ENCODE measurements at places on chromosomes 16 and 17. TPM values are rescaled to one million over a fixed set of nuclear protein-coding genes. Genes with fewer than 3 reads are reported as not detected.
A peak's percentile ranks its signal among the peaks of the same experiment; 100 is the strongest.

Gene IRX3
- total RNA-seq = 84.1 TPM

Gene UQCRC2
- 134 TPM for total RNA-seq

Gene ZNF287
- 4.3 TPM for total RNA-seq

Gene LITAFD
- total RNA-seq = not detected

Gene SLC47A1
- not detected for total RNA-seq

Gene TTYH2
- total RNA-seq = 1.9 TPM

Gene GRIN2C
- total RNA-seq = not detected

Gene KRTAP2-1
- total RNA-seq = not detected

Gene LAT
- total RNA-seq = 1.8 TPM

Gene DNAI2
- not detected for total RNA-seq

- no peak for DNase-seq
Measured at GRCh38 chr17:17691468-17692263, 10.4 kb downstream of the RAI1 start.

- no peak for DNase-seq
Measured at GRCh38 chr17:17025621-17026020, 16.6 kb upstream of the MPRIP start.

DNA sequence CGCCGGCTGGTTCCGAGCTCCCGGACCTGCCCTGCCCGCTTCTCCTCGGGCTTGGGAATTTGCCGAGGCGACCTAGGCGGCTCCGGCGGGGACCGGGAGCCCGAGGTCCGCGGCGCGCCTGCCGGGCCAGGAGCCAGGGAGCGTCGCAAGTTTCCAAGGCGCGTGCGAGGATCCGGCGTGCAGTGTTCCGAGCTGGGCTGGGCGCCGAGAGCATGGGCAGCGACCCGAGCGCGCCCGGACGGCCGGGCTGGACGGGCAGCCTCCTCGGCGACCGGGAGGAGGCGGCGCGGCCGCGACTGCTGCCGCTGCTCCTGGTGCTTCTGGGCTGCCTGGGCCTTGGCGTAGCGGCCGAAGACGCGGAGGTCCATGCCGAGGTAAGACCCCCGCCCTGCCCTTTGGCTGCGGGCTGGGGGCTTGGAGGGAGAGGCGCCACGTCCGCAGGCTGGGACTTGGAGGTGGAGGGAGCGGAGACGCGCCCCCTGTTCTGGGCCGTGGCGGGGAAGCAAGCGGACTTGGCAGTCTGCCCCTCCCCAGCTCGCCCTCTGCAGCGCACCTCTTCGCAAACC, 668 bp downstream of the MMP15 start:
- peak; percentile 40 for DNase-seq

DNA sequence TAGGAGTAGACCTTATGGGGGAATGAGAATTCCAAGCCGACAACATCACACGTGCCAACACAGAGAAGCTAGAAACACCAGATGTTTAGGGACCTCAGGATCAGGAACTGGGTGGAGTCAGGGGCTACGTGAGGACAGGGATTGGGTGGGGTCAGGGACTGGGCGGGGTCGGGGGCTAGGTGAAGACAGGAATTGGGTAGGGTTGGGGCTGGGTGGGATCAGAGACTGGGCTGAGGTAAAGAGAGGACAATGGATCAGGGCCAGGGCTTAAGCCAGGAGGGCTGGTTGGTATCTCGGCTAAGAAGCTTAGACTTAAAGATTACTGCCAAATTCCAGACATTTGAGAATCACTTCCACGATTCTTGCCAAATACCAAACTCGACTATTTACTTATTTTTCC, 11.6 kb downstream of the TEKT5 start:
- DNase-seq = no peak

GRCh38 chr17:28076144-28076543, 33.7 kb downstream of the NLK start:
- DNase-seq = no peak

- DNase-seq = no peak
Measured at GRCh38 chr17:81012574-81013447, 21.2 kb downstream of the CHMP6 start.

DNA sequence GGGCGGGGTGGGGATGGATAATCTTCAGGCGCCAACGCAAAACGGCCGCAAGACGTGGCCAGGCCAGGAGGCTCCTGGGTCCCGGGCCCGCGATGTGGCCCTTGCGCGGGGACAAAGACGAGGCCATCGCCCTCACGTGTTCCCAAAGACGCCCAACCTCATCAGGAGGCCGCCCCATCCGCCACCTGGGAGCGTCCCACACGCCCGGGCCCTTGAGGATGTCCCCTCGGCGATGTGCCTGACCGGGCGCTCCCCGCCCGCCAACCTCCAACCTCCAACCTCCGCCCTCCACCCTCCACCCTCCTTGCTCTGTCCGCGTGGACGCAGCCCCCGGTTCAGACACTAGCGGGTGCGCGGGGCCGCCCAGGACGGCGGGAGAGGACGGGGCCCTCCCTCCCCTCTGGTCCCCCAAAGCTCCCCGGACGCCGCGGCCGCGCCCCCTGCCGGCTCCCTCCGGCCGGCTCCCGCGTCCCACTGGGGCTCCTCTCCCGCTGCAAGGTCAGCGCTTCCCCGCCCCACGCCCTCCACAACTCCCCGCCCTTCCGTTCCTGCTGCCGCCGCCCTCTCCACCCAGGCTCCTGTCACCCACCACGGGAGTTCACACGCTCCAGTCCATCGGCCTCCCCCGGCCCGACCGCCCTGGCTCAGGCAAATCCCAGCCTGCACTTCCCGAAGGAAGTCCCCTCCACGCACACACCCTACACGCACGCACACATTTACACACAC, 250.8 kb upstream of the RPL38 start:
- no peak for DNase-seq

- DNase-seq = peak; percentile 10
Measured at GRCh38 chr17:19928299-19928698, 49.3 kb downstream of the AKAP10 start.

DNA sequence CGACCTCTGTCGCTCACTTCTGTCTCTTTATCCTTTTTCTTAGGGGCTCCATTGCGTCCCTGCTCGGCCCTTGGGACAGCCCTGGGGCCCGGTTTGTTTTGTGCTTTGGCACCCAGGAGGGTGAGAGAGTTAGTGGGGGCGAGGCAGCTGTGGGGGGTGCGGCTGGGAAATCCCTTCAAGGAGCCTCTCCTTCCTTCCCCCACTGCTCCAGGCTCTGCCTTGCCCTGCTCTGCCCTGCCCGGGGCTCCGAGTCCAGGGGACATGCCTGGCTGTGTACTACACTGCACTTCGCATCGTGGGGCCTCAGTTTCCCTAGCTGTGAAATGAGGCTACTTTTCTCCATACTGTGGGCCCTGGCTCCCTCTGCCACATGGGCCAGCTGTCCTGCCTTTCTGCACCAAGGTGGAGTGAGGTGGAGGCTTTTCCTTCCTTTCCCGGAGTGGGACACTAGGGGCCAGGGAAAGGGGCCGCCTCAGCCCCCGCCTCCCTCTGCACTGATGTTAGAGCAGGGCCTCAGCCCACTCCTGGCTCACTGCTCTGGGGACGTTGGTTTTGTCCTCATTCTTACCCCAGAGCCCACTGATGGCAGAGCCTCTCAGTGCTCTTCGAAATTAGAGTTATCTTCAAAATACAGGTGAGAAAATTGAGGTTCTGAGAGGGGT, 980 bp downstream of the LLGL1 start:
- DNase-seq = no peak

DNA sequence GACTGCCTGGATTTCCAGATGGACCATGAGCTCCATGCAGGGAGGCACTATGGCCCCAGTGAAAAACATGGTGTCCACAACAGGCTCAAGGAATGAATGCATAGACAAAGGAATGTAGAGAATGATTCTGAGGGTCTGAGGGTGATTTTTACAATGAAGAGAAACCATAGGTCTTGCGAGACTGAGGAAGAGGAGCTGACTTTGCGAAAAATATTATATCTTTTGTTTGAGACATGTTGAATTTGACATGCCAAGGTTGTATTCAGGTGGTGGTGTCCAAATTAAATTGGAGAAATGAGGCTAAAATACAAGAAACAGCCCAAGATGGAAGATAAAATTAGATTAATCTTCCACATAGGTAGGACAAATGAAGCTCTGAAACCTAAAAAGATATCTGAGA, 12.7 kb downstream of the HSD17B2 start:
- no peak for DNase-seq

- no peak for DNase-seq
Measured at GRCh38 chr16:56684256-56684925, 2.1 kb downstream of the MT1X start.

GRCh38 chr17:79189305-79189704, 114.7 kb downstream of the ENGASE start:
- no peak for DNase-seq

- peak; percentile 57 for DNase-seq
Measured at GRCh38 chr17:61157246-61157886, 242.3 kb upstream of the TBX2 start.

GRCh38 chr17:70074956-70075355, at the start of gene KCNJ16:
KCNJ16 (plus strand) TSS chr17:70075225; CDS start chr17:70132088, 56,863 bp downstream.
- DNase-seq = no peak

- peak; percentile 81 for DNase-seq
Measured at GRCh38 chr17:5422505-5422904, 2.5 kb downstream of the RPAIN start.

DNA sequence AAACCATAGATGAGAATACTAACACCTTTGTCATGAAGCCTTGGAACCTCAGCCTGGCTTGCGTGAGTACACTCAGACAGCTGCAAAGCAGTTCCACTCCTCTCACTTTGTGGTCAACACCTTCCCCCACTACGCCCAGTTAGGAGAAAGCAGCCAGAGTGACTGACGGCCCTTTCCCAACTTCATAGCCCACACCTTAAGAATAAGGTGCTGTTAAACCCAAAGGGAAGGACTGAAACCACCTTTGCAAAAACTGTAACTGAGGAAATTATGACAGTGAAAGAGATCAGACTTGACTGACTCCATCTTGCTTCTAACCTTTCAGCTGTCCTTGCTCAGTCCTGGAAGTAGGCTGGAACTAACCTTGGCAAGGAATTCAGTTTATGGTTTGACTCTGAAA, 13.7 kb downstream of the N4BP1 start:
- DNase-seq = no peak

- peak; percentile 18 for DNase-seq
Measured at GRCh38 chr16:50335196-50335958, 33.4 kb downstream of the BRD7 start.

DNA sequence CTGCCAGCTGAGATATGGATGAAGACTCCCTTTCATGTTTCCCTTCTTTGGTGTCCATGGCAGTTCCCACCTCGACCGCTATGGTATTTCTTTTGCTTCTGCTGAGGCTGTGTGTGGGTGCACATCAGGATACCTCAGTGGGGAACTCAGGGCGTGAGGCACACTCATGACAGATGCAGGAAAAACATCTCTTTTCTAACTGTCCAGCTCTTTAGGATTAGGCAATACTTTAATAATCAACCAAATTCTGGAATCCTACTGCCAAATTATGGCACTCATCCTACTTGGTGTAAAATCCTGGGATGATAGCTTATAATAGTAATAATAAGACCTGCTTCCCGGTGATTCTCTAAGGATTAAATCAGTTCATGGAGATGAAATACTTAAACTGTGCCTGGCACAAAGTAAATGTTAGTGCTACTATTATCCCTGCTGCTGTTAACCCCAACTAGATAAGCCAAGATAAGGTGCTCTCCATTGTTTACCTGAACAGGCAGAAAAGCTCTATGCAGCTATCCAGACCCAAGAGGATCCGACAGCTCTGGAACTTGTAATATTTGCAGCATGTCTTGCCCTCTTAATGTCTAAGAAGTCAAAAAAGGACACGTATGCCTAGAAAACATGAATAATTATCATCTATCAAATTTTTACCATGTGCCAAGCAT, 543.3 kb downstream of the WWOX start:
- no peak for DNase-seq

- DNase-seq = peak; percentile 15
Measured at GRCh38 chr17:7173687-7174602, 5.2 kb downstream of the ASGR1 start.

DNA sequence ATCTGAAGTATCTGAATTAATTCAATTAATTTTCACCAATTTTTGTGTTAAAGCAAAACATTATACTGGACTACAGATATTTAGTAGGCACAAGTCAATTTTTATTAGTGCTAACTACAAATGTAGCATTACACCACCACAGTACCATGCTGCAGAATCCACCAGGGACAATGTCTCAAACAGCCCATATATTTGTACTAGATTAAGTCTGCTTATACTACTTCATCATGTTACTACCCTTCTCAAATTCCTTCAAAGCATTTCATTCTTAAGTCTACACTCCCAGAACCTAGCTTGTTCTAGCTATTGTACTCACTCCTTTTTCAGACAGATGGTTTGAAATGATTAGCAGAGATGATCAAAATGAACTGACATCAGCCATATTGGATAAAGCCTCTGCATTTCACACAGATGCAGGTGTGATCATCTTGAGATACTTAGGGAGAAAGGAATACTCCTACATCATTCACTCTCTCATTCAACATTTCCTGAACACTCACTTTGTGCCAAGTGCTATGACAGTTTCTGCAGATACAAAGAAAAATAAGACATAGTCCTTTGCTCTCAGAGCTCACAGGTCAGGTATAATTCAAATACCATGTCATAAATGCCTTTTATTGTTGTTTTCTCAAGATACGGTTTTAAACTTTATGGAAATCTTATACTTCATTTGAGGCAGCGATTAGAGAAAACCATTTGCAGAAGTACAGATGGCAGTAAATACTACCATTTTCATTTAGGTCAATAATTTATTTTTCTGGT, 47.7 kb downstream of the SMURF2 start:
- DNase-seq = peak; percentile 25

DNA sequence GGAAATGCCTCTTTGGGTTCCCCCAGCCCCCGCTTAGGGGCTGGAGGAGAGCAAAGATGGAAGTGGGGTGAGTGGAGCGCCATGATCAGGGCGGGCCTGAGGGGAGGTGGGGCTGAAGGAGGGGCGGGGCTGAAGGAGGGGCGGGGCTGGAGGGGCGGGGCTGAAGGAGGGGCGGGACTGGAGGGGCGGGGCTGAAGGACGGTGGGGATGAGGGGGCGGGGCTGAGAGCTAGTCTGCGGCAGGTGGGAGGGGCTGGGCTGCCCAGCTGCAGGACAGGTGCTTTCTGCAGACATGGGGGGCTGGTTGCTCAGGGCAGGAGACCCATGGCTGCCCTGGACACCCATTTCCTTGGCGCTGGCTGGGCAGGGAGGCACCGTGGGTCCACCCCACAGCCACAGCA, 39.1 kb upstream of the PABPN1L start:
- DNase-seq = no peak

DNA sequence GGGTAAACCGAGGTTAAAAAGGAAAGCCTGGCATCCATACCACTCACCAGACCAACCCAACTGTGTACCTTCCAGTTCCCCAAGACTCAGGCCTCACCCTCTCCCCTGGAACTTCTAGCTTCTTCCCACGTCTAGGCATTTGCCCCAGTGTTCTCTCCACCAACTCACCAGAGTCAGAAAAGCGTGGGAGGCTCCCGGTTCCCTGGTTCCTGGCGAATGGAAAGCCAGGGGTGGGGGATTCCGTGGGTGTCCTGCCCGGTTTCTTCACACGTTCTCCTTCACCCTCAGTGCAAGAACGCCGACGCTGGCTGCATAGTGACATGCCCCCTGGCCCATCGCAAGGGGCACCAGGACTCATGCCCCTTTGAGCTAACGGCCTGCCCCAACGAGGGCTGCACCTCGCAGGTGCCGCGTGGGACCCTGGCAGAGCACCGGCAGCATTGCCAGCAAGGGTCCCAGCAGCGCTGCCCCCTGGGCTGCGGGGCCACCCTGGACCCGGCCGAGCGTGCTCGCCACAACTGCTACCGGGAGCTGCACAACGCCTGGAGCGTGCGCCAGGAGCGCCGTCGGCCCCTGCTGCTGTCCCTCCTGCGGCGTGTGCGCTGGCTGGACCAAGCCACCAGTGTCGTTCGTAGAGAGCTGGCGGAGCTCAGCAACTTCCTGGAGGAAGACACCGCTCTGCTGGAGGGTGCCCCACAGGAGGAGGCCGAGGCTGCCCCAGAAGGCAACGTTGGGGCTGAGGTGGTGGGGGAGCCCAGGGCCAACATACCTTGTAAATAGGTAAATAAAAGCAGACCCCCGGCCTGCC, 1.7 kb downstream of the RNF151 start:
- DNase-seq = no peak
